ENCODE measurements at places on chromosomes 4 and X.

GRCh38 chrX:97743014-97743413 is 859.3 kb downstream of the RPA4 start:
- DNase-seq, result no peak

GRCh38 chrX:139360356-139360755 is 170.2 kb upstream of the F9 start:
- DNase-seq, result no peak

DNA sequence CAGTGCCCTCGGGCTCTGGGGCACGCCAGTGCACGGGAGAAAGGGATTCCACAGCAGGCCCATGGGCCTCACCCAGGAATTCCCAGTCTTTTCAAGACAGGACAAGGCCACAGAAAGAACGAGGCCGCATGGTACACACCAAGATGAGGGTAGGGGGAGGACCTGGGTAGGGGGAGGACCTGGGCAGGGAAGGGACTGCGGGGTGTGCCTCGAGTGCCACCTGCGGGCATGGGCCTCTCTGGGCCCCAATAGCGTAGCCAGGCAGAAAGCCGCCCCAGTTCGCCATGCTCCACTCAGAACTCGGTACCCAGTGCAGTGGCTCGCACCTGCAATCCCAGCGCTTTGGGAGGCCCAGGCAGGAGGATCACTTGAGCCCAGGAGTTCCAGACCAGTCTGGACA is 14.0 kb upstream of the DUSP9 start:
- DNase-seq, result no peak

DNA sequence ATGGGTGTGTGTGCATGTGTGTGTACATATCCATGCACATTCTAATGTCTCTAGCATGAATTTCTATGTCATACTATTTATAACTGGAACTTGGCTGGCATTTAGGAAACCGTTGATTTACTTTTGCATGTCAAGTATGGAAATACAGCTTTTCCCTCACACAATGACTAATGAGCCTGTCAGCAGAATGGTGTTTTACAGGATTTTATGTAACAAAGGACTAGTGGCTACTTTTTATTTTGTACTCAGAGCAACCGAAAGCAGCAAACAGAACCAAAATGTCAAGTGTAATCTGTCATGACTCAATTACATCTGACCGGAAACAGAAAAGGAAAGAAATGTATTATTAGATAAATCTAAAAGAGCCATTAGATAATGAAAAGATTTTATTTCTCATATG is 1911.5 kb upstream of the AGA start:
- no peak for DNase-seq

DNA sequence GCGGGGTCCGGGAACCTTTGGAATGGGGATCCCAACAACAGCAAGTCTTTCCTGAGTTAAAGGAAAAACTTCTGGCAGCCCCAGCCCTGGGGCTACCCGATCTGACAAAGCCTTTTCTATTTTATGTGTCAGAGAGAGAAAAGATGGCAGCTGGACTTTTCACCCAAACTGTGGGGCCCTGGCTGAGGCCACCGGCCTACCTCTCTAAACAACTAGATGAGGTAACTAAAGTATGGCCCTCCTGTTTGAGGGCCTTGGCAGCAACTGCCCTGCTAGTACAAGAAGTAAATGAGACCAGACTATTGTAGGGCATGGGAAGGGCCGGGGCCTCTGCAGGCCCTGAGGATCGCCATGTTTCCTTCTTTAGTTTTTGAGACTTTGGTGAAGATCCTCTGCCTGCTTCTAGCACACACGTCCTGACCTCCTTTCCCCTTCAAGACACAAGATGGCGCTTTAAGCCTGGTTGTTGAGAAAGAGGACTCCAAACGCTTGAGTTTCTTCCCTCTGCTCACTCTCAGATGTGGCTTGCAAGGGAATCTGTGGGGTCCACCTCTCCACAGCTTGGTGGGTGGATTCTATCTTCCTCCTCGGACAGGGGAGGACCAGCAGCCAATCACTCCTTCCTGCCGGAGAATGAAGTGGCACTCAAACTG is 18.5 kb upstream of the DRD5 start:
- peak; percentile 81 for DNase-seq

- DNase-seq, result no peak
Measured at GRCh38 chr4:94307231-94307871, 35.3 kb downstream of the HPGDS start.

DNA sequence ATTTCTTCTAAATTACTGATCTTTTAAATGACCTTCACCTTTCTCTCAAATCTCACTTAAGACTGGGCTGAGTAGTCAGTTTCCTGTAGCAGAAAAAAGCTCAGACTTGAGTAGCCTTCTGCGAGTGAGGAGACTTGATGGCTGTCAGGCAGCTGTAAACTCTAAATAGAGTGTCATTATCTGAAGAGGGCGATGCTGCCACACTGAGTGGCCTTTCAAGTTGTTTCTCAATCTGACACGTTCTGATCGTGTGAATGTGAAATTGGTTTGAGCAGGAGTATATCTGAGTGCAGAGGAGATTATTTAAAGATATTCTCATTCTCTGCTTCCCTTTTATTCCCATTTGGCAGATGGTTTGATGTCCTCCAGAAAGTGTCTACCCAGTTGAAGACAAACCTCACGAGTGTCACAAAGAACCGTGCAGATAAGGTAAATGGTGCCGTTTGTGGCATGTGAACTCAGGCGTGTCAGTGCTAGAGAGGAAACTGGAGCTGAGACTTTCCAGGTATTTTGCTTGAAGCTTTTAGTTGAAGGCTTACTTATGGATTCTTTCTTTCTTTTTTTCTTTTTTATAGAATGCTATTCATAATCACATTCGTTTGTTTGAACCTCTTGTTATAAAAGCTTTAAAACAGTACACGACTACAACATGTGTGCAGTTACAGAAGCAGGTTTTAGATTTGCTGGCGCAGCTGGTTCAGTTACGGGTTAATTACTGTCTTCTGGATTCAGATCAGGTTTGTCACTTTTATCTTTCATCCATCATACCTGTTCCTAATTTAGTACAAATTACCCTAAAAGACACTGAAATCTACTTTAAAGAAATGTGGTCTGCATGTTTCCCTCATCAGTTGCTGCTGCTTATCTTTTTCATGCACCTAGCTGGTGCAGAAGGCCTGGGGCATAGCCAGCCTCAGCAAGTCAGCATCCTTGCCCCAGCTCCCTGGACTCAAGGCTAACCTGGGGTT is 74.3 kb upstream of the MSANTD1 start:
- no peak for DNase-seq

DNA sequence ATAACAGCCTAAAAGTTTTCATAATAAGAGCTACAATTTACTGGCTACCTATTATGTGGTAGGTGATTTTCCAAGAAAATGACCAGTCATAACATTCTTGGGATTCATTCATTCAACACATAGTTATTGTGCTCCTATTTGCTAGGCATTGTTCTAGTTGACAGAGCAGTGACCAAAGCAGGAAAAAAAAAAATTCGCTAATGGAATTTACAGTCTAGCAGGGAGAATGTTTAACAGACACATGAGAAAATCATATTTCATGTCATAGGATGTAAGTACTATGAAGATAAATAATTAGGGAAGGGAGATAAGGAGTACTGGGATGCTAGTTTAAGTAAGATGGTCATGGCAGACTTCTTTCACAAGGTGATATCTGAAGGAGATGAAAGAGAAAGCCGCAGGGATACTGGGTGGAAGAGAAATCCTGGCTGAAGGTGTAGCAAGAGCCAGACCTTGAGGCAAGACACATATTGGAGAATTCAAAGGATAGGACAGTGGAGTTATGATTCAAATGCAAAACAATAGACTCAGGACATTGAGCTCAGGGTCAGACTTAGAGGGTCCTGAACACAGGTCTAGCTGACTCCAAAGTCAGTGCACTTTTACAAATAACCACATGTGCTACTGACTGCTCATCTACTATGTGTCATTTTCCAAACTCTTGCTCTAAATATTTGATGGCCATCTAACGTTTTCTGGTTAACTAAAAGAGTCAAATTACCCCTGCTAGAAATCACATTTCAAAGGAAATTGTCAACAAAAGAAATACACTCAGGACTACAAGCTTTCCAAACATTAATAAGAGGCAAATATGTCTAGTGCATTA is 20.4 kb downstream of the SPCS3 start:
- DNase-seq, result no peak

DNA sequence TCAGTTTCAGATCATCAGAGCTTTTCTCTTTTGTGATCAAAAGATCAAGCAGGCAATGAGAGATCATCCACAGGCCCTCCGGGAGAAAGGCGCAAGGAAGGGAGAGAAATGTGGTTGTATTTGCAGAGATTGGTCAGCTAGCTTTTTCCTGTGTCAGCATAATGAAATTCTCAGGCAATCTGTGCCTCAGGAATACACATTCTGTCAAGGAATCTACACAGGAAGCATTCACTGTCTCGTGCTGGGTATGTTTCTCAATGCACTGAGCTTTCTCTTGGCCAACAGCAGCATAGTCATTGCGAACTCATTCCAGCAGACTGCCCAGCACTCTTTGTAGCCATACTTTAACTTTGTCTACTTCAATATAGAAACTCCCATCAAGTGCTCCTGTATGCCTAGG is 413.7 kb downstream of the PPP3CA start:
- DNase-seq, result no peak

- peak; percentile 18 for DNase-seq
Measured at GRCh38 chr4:137408527-137409177, 123.6 kb downstream of the PCDH18 start.

- DNase-seq, result no peak
Measured at GRCh38 chrX:15129412-15129811, 140.5 kb downstream of the ASB9 start.

DNA sequence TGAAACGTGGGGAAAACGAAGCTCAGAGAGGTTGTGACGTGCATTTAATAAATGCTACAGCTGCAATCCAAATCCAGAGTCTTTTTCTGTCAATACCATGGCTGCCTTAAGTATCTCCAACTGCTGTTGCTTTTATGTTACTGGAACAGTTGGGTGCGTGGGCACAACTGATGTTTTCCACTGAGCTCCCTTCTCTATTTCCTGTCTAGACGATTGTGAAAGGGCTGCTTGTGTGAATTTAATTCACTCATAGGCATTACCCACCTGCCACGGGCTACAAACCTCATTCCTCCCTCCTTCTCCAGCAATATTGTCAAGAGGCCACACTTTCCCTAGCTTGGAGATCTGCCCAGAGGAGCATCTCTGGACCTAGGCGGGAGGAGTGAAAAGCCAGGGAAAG is 526.0 kb downstream of the MID1IP1 start:
- DNase-seq, result no peak

- no peak for DNase-seq
Measured at GRCh38 chr4:86508436-86508835, 85.7 kb upstream of the PTPN13 start.

GRCh38 chr4:27081675-27082586 is 221.3 kb downstream of the STIM2 start:
- DNase-seq, result no peak

- DNase-seq, result no peak
Measured at GRCh38 chr4:48472794-48473193, 10.3 kb upstream of the SLC10A4 start.

DNA sequence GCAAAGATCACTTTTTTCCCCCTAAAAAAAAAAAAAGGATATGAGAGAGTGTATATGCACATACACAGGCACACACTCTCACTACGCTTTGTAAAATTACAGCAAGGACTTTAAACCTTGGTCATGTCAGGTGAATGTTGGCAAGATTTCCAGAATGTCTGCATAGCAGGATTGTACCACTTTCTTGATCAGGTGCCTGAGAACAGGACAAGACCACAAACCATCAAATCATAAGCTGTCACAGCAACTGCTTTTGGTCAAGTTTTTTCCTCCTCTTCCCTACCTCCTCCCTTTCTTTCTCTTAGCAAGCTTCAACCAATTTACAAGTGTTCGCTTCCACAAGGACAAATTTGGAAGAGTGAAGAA is 15.3 kb downstream of the PPARGC1A start:
- DNase-seq, result no peak

DNA sequence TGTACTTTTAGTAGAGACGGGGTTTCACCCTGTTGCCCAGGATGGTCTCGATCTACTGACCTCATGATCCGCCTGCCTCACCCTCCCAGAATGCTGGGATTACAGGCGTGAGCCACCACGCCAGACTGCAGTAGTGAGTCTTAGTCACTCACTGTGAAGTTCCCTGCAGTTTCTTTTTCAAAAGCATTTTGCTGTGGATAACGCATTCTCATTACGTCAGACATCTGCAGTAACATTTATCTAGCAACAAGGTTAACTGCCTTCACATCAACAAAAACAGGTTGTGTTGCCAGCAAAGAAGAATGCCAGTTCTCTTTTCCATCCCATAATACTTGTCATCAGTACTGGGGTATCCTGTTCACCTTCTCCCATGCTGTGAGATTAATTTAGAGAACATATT is 164.6 kb downstream of the DHRSX start:
- no peak for DNase-seq

GRCh38 chr4:85736571-85736970 is 261.6 kb downstream of the ARHGAP24 start:
- DNase-seq, result no peak

DNA sequence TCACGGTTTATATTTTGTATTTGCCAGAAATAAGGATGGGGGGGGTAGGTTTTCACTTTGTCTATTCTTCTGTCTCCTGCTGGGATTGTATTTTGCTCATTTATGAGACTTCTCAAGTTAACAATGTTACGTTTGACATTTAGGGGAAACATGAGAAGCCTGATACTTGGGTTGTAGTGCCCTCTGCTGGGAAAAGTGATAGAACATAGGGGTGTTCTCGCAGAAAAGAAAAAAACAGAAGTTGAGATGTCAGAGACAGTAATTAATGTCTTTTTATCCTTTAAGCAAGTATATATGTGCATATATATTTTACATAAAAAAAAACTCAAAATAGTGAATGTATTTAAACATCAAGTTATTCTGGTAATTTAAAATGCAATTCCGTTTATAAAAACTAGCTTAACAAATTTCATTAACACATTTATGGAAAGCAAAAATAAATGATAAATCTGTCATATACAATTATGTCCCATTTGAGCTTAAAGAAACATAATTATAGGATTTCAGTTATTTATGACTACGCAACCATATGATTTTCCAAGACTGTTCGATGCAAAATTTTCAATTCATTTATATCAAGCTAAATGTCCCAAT is 46.0 kb upstream of the TMPRSS11F start:
- peak; percentile 73 for DNase-seq

- no peak for DNase-seq
Measured at GRCh38 chrX:74450803-74451449, 29.6 kb downstream of the SLC16A2 start.

DNA sequence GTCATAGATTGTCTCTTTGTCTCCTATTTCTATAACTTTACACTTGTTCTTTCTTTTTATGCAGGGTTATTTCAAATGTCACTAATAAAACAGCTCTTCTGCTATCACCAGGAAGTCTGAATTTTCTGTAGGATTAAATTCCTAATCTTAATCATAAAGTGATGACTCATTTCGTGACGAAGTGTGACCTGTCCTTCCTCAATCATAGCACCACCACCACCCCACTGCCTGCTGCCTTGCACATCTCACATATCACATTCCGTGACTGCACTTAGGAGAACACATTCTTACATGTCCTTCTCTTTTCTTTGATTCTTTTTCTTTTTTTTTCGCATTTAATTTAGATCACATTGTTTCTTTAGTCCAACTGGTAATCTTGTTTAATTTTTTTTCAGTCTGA is 57.7 kb upstream of the UGT2B7 start:
- no peak for DNase-seq

GRCh38 chrX:66046612-66047235 is 6.8 kb upstream of the VSIG4 start:
- DNase-seq, result no peak

- no peak for DNase-seq
Measured at GRCh38 chr4:3329887-3330286, 37.1 kb downstream of the RGS12 start.

Measured in T47D (cell line).